ENCODE measurements at places on chromosomes 2 and 18.

- DNase-seq, result no peak
Measured at GRCh38 chr2:178863856-178864620, 56.8 kb upstream of the TTN start.

- peak; percentile 3 for DNase-seq
Measured at GRCh38 chr2:172864182-172864581, 128.5 kb downstream of the RAPGEF4 start.

DNA sequence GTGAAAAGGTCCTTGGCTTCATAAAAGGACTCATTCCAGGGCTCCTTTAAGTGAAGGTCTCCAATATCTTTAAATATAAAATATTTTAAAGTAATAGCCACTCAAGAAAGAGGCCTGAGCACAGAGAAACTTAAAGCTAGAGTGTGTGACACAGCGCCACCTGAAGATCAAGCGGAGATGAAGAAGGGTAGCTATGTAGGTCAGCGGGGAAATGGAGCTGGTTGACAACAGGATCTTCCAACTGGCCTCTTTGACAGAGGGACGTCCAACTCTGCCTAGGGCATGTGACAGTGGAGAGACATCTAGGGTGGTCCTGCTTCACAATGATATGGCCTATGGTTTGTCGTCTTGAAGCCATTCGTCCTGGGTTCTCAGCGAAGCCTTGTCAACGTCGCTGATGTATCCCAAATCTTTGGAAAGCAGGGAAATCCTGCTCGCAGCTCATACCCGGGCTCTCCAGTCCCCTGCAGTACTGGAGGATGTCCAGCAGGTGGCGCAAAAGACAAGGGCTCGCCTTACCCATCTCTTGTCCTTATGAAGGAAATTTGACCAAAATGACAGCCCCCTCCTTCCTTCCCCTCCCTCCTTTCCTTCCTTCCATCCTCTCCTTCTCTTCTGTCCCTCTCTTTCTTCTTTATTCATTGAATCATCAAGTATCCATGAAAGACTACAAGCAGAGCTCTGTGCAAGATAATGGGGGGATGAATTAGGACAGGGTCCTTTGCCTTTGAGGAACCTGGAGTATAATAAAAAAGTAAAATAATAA lies 59.6 kb downstream of the LONRF2 start:
- peak; percentile 27 for DNase-seq

DNA sequence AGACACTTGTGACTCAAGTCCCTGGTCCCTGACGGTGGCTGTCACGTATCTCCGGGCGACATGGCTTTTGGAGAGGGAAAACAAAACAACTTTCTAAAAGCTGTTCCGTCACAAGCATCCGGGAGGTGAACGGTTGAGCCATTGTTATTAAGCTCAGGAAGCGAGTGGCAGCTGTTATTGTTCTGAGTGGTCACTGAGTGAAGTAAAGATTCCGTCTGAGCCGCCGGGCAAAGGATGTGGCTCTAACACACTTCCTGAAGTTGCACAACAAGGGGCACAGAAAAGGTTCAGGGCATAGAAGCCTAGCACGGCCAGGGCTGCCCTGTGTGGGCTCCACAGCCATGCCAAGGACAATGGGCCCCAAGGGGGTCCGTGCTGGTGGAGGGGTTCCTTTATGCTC lies 24.3 kb downstream of the INPP5D start:
- no peak for DNase-seq

- DNase-seq, result no peak
Measured at GRCh38 chr2:22855081-22855480, 529.9 kb upstream of the KLHL29 start.

DNA sequence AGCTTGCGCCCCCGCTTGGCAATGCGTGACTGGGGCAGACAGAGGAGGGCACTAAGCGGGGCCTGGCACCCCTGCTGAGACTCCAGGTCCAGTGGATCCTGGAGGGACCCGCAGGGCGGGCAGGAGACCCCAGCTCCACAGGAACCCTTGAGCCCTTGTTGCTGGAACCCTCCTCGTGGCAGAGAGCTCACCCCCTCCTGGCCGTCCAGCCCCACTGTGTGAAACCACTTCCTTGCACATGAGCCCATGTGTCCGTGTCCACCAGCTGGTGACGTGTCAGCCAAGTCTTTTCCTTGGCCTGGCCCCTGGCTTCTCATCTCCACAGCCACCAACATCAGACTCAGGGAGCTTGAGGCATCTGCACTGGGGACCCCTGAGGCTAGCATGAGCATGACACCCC lies 38.0 kb downstream of the BIN1 start:
- DNase-seq, result no peak

GRCh38 chr2:228374741-228375140 lies 193.3 kb upstream of the SPHKAP start:
- no peak for DNase-seq

DNA sequence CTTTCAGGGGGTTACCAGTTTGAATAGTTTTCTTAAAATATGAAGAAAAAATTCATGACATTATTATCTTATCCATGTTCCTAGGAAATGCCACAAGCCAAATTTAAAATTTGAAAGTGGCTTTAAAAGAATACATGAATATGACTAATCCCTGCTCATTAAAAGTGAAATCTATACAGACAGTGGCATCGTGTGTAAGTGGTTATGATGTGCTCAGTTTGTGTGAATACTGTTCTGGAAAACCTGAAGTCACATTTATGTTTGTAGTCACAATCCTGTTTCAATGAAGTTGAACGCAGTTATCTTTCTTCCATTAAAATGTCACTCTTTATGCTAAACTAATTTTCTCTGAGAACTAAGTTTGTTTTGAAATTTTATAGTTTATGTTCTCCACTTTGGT lies 75.8 kb downstream of the GORASP2 start:
- DNase-seq, result no peak

- DNase-seq, result no peak
Measured at GRCh38 chr2:153416071-153416470, 62.5 kb downstream of the RPRM start.

- DNase-seq, result no peak
Measured at GRCh38 chr2:32678825-32679224, 51.0 kb downstream of the TTC27 start.

DNA sequence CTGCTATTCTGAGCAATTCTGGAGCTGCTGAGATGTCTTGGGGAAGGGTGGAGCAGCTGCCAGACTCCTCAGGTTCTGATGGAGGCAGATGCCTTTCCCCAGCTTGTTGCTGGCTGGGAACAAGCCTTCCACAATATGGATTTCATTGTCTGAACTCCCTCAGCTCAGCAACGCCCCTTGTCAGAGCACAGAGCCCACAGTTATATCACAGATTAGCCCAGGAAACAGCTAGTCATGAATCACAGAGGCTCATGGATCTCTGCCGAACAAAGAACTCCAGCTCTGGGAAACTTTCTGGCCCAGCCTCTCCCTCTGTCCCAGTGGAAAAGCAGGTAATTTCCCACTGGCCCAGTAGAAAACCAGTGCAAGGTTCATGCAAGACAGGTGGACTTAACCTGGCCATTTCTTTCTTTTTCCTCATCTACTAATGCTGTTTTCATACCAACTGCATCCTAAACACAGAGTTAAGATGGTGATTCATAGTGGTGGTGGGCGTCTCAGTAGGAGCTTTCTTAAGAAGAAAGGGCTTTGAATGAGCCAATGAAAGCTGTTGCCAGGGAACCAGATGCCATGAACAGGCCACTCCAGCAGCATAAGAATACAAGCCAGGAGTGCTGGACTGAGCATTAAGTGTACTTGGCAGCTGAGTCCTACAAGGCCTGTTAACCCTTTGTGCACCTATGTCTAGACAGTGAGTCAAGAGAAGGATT lies 8.7 kb upstream of the KIAA2012 start:
- no peak for DNase-seq

DNA sequence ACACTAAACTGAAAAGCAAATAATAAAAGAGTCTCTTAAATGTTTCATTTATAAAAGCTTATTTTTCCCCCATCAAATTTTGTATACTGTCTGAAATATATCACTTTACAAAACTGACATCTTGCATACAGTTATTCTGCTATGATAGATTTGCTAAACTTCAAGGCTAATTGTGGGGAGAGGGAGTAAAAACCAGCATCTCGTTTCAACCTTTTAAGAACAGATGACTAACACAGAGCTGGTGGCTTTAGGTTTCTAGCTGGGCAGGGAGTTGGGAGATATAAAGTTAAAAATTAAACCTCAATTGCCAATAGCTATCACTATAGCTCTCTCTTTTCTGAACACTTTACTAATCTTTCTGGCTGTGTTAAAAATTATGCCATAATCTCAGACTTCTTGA lies 23.5 kb downstream of the C1D start:
- no peak for DNase-seq

Measured in stimulated activated CD8-positive, alpha-beta memory T cell treated with anti-CD3 and anti-CD28 coated beads, Interleukin-7, amount 100 ng/mL, for 1 hour (primary cell).